NCI-H1417 treated with DMSO at 0.1 percent for 48 hours (cell line): ENCODE measurements at places on chromosomes 2 and 18.

DNA sequence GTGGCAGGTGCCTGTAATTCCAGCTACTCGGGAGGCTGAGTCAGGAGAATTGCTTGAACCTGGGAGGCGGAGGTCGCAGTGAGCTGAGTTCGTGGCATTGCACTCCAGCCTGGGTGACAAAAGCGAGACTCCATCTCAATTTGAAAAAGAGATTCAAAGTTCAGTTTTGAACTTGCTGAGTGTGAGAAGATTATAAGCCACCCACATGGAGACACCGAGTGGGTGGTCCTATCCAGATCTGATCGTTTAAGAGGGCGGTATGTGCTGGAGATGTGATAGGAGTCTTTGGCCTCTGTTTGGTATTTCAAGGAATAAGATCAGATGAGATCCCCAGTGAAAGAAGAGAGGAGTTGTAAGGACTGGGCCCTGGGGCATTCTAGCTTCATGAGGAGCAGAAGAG lies 25.6 kb downstream of the RNF144A start:
- no peak for DNase-seq

DNA sequence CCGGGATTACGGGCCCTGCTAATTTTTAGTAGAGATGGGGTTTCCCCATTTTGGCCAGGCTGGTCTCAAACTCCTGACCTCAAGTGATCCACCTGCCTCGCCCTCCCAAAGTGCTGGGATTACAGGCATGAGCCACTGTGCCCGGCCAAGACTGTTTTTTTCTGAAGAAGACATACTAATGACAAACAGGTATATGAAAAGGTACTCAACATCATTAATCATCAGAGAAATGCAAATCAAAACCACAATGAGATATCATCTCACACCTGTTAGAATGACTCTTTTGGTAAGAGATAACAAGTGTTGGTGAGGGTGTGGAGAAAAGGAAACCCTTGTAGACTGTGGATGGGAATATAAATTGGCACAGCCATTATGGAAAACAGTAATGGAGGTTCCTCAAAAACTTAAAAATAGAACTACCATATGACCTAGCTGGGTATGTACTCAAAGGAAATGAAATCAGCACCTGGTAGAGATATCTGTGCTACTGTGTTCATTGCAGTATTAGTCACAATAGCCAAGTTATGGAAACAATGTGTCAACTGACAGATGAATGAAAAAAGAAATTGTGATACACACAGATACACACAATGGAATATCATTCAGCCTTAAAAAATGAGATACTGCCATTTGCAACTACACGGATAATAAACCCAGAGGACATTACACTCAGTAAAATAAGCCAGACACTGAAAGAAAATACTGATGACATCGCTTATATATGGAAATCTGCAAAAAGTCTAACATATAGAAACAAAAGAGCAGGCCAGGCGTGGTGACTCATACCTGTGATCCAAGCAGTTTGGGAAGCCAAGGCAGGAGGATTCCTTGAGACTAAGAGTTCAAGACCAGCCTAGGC lies 20.8 kb downstream of the SOS1 start:
- no peak for DNase-seq

GRCh38 chr2:191846515-191847476 lies at the start of gene CAVIN2:
TSS of gene CAVIN2 (minus strand) at chr2:191847088. CDS start at chr2:191846925, 163 bp downstream.
- no peak for DNase-seq

GRCh38 chr18:55833543-55833942 lies 245.6 kb upstream of the TCF4 start:
- DNase-seq = no peak

- no peak for DNase-seq
Observed at GRCh38 chr2:42775810-42776209, 11.9 kb upstream of the OXER1 start.

- no peak for DNase-seq
Observed at GRCh38 chr2:68974946-68975665, 670 bp downstream of the GKN1 start.

GRCh38 chr18:57497372-57498294 lies 62.5 kb downstream of the ONECUT2 start:
- DNase-seq = no peak

DNA sequence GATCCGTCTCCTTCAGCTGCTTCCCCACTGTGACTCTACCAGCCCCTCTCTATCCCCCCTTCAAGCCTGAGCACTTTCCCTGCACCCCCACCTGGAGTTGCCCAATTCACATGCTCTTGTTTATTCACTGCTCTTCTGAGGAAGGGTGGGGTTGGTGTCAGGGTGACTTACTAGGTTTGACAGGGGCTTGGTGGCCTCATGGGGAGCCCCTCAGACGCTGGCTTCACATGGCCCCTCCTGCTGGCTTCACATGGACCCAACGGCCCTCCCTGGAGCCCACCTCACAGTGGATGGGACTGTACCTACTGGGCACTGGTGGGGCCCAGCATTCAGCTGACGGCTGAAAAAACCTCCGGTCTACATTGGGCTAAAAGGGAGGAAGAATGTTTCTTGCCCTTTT lies 16.7 kb upstream of the MRPL33 start:
- DNase-seq = no peak

GRCh38 chr2:122543815-122544214 lies 788.4 kb downstream of the TSN start:
- no peak for DNase-seq

- DNase-seq = no peak
Observed at GRCh38 chr2:203772456-203773165, 66.2 kb downstream of the CD28 start.

GRCh38 chr2:37549598-37549997 lies 121.8 kb downstream of the CDC42EP3 start:
- no peak for DNase-seq

DNA sequence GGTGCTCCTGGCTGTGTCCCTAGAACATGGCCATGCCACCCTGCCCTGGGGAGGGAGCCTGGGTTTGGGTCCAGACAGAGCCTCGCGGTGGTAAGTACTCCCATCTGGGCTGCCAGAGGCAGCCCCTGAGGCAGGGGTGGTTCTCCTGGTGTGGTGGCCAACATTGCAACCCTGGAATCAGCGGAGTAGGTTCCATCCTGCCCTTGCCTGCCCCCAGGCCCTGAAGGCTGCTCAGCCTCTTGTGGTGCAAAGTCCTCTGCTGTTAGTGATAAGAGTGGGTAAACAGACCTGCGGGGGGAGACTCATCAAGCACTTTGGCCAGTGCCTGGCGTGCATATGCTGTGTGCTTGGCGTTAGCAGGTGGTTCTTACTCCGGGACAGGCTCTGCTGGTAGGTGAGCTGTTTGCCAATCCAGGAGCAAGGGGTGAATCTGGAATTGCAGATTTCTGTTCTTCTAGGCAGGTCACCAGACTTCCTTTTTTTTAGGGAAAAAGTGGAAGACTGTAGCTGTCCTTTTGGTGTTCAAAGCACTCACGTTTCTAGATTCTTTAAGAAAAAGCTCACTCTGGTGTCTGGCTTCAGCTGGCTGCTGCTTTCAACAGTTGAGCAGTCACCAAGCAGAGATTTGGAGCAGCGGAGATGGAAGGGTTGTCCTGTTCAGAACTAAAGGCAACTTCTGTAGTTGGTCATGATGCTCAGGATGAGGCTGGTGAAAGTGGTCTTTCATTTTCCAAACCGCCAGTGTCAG lies 3.2 kb downstream of the CNNM3 start:
- no peak for DNase-seq

GRCh38 chr2:225010804-225011203 lies 31.5 kb downstream of the DOCK10 start:
- DNase-seq = no peak

- no peak for DNase-seq
Observed at GRCh38 chr2:11998218-11998617, 251.8 kb downstream of the LPIN1 start.

DNA sequence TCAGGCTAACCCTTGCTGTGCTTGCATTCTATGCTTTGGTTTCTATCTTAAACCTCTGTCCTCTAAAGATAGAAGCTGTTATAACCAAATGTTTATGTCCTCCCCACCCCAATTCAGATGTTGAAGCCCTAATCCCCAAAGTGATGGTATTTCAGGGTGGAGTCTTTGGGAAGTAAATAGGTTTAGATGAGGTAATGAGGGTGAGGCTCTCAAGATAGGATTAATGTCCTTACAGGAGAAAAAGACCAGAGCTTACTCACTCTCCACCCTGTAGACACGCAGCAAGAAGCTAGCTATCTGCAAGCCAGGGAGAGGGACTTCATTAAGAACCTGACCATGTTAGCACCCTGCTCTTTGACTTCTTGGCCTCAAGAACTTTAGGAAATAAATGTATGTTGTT lies 362.5 kb downstream of the ERBB4 start:
- DNase-seq = no peak

GRCh38 chr2:69241664-69242514 lies 145.1 kb downstream of the GFPT1 start:
- DNase-seq = peak; percentile 33

GRCh38 chr18:62856294-62856693 lies 141.0 kb downstream of the PHLPP1 start:
- DNase-seq = no peak

DNA sequence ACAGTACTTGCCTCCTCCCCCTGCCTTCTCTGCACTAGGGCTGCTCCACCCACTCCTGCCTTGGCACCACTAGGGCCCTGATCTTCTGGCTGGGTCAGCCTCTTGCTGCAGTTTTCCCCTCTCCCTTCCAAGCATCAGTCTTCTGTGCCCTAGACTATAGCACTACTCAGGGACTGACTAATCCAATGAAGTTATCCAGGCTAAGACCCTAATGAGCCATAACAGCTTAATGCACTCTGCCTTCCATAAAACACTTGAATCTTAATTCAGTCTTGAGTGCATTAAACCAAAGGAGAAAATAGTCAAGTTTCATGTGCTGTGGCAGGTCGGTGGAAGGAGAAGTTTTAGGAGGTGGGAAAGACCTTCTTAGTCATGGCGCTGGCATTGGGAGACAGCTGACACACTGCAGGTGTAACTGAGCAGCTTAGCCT lies 95.7 kb downstream of the BIN1 start:
- DNase-seq = no peak

DNA sequence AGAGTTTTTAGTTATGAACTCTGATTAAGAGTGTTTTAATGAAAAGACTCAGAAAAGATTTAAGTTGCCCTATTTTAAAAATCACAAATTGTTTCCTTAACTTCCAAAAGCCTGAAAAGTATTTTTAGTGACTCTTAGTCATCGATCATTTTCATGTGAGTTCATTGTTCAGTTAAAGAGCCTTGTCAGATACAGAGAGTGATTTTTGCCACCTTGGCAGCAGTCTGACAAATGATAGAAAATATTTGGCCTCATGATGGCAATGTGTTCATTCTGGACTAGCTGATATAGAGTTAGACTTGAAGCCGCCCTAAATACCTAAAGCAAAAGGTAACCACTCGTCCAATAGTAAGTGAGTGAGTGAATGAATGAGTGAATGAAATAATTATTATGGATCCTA lies 225.8 kb downstream of the CPS1 start:
- DNase-seq = no peak

- DNase-seq = no peak
Observed at GRCh38 chr2:8134985-8135682, 546.7 kb upstream of the ID2 start.

- no peak for DNase-seq
Observed at GRCh38 chr2:187442378-187442777, 5.7 kb downstream of the CALCRL start.

- no peak for DNase-seq
Observed at GRCh38 chr2:178905261-178905660, 98.0 kb upstream of the TTN start.

DNA sequence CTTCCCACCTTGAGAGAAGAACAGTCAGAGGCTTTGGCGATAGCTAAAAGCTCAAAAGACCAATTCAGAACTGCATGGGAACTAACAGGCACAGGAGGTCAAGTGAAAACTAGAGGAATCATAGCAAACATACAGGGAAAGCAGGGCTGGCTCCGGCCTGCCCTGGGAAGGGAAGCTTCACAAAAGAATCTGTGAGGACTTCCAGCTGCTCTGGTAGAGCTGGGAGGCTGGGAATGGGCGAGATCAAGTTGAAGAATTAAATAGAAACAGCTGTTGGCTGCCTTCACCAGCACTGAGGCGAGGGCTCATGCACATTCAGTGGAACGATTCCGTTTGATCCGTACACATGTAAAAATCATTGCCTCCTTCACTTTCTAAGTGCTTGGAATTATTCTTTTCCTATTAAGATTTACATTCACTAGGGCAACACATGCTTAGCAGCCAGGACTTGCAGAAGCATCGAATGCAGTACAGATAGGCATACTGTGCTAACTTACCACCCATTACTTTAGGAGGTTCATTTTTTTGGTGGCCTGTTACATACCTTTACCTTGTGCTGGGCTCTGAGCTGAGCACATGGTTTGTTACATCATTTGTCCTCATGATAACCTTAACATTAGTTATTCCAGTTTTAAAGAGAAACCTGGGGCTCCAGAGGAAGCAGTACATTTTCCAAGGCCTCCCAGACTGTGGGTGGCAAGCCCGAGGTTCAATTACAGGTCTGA lies 125.4 kb upstream of the RNF152 start:
- DNase-seq = no peak

DNA sequence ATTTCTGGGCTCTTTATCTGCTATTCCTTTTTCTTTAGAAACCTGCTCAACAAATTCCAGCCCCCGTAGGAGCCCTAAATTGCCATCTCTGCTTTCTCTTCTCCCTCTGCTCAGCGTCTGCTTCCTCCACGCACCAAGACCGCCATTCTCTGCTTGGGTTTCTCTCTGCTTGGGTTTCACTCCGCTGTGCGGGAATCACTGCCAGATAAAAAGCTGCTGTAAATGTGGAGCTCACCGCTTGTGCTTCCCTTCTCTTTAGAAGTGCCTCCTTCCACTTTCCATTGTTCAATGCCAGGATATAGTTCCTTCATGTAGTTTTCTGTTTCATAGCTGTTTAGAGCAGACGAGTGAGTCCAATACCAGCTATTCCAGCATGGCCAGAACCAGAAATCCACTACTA lies 45.9 kb downstream of the TMEM237 start:
- no peak for DNase-seq

DNA sequence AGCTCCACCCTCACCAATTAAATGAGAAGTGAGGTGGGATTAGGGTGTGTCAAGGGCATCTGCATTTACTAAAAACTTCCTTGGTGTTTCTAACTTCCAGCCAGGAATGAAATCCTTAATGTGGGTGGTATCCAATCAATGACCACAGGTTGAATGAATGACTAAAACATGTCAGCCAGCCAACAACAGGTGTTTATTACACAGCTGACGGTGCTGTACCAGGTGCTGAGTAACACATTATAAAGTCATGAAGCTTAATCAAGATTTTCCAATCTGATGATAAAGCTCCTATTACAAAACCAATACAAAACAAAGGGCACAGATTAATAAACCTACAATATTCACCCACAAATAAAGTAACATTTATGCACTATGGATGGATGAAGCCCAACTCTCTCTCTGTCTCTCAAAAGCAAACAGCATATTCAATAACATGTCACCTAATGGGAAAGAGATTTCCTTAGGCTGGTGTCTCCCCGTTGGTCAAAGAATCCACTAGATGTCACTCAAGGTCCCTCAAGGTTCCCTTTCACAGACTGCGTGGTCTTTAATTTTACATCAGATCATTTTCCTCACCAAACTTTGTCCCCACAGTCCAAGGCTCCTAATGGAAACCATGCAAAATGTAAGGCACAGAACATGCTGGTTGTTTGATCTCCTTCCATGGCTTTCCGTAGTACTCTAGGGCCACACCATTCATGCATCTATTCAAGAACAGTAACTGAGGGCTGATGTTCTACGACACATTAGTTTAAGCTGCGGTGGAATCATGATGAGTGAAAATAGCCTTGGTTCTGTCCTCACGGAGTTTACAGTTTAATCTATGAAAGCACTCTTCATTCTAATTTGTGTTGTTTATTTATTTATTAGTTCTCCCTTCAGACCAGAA lies 6.4 kb upstream of the PTPN4 start:
- DNase-seq = no peak
